RPMI8226 (cell line): ENCODE measurements at places on chromosomes 16 and 17.

DNA sequence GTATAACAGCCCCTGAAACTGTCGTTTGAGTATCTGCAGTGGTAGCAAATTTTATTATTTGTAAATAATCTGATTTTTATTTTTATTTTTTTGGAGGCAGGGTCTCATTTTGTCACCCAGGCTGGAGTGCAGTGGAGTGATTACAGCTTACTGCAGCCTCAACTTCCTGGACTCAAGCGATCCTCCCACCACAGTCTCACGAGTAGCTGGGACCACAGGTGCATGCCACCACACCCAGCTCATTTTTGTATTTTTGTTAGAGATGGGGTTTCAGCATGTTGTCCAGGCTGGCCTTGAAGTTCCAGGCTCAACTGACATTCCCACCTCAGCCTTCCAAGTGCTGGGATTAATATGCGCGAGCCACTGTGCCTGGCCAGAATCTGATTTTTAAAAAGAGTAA is 2.8 kb downstream of the NDEL1 start:
- DNase-seq = no peak

- no peak for DNase-seq
These were observed at the start of gene WNT9B for GRCh38 chr17:46851029-46851741. WNT9B (plus strand) TSS chr17:46851583; CDS start chr17:46851639, 56 bp downstream.

DNA sequence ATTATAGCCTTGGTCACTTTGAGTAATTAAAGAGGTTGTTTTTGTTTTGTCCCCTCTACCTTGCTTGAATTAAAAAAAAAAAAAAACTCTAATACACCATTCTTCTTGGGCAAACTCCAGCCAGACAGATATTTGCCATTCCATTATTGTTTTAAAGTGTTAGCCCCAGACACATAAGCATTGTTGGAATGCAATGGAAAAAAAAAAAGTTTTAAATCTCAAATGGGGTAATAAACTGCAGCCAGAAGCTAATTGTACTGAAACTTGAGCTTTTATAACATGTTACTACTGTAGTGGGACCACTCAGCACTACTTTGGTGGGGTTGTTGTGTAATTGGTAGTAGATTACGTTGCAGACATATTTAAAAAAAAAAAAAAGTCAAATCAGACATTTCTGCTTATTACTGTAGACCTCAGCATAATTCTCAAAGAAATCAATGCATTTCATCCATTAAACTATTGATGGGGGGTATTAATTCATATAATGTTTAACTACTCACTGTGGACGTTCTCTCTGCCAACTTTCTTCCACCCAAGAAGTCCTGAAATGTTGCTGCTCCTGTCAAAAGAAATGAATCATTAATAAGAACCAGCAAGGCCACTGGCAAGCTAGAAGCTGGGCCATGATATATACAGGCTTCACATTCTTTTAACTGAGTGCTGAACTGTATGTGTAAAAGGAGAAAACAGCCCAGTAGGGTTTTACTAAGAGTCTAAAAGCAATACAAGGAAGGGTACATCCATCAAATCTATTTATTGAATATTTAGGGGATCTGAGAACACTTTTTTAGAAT is 626.6 kb upstream of the SOX9 start:
- DNase-seq = no peak

GRCh38 chr16:49782405-49782804 is 73.5 kb downstream of the ZNF423 start:
- DNase-seq = peak; percentile 77

- DNase-seq = no peak
These were observed 476 bp upstream of the LPCAT2 start for GRCh38 chr16:55508271-55508921.

DNA sequence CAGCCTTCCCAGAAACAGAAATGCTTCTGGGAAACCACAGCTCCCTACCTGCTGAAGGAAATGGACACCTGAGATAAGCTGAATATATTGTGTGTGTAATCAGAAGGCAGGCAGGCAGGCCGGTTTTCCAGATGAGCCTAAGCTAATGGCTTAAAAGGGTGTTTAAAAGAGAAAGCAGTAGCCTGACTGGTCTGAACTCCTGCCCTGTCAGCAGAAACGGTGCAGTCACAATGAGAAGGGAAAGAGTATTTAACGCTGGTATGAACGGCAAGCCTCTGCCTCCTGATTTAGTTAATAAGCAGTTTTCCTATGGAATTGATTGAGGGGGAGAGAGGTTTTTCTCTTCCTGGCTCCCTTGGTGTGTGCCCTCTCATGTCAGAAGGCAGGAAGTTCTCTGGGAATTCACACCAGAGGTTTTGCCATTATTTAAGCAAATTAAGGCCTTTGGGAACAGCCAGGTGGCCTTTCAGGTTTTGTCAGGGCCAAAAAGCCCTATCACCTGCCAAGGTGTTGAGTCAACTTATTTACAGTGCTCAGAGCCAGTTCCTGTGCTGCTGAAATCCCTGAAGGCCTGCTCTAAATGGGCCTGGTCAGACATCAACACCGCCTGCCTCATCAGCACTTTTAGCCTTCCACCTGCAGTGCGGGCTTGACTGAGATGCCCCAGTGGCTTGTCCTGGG is 41.6 kb downstream of the CDH1 start:
- peak; percentile 96 for DNase-seq

DNA sequence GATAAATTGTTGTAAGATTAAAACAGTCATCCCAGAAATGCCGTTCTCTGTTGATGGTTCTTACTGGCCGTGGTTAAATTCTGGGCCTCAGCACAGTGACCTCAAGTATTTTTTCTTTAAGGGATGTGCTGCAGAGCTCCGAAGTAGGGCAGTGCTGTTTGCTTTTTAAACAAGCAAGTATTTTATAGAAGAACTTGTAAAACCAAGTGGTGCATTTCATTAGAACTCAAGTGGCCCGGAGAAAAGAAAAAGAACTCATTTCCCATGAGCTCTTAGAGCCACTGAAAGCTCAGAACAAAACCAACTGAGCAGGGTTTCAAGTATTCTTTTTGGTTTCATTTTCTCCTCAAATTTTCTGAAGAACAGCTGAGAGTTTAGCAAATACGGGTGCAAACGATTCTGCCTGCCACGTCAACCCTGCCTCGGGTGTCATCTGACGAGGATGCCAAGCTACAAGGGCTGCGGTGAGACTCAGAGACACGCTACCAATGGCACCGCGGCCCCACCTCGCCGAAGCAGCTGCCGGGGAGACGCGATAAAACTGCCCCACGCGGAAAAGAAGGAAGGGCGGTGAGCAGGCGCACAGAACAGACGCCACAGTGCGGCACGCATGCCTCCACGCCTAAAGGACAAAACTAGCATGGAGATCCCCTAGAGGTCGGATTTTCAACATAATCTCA is 6.3 kb downstream of the LMF1 start:
- peak; percentile 57 for DNase-seq

- no peak for DNase-seq
These were observed 37.0 kb downstream of the MARF1 start for GRCh38 chr16:15605839-15606517.

DNA sequence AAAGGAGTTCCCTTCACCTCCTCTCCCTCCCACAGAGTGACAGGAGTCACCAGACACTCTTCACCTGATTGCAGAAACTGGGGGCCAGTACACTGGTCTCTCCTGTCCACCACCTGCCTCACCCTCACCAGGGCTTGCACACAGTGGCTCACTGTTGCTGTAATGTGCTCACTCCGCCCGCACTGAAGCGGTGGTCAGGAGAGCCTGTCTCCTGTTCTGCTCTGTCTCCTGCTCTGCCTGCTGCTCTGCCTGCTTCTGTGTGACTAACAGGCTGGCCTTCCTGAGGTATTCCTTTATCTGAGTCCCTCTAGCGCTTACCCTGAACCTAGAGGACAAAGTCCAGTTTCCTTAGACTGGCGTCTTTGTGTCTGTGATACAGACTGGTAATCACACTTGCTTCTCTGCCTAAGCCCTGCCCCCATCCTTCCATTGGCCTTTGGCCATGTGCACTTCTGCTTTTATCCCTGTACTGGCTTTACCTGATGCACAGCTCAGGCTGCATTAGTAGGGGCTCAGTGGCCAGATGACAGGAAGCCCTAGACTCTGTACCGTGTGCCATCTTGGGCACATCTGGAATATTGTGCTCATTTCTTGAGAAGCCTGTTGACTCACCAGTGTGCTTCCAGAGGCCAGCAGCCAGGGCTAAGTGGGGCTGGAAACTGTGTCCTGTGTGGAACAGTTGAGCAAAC is 13.3 kb downstream of the PROCA1 start:
- DNase-seq = no peak

GRCh38 chr17:83191388-83192160 is 112.2 kb downstream of the METRNL start:
- DNase-seq = no peak

DNA sequence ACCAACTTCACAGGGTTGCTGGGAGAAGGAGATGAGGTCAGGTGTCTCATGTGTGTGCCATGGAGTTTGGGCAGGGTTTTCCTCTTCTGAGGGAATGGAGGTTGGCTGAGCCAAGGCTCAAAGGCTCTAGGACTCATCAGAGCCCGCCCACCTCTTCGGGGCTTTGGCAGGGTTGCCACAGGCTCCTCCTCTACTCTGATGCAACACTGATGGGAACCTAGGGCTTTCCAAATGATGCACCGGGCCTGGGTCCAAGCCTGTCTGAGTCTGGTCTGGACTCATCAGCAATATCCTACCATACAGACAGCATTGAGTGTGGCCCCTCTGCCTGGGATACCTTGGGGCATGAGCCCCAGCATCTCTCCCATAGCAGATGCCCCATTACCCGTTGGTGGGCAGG is 59.5 kb upstream of the LHX1 start:
- DNase-seq = no peak

- DNase-seq = peak; percentile 25
These were observed 147.9 kb upstream of the MON1B start for GRCh38 chr16:77043076-77043475.
